GM23248 (cell line): ENCODE measurements at places on chromosomes 4 and X. TPM values are rescaled to one million over a fixed set of nuclear protein-coding genes. Genes with fewer than 3 reads are reported as not detected.

The DUSP21 gene
- not detected in 2 replicates for total RNA-seq

The KIT gene
- total RNA-seq: 0.51 and 6.7 TPM in 2 replicates

The HTR2C gene
- not detected in 2 replicates for total RNA-seq

GRCh38 chrX:10111364-10112148 lies 45.2 kb upstream of the CLCN4 start:
- peak; percentile 42 for DNase-seq

GRCh38 chrX:121642415-121642814 lies 595.0 kb downstream of the GLUD2 start:
- DNase-seq: peak; percentile 33

DNA sequence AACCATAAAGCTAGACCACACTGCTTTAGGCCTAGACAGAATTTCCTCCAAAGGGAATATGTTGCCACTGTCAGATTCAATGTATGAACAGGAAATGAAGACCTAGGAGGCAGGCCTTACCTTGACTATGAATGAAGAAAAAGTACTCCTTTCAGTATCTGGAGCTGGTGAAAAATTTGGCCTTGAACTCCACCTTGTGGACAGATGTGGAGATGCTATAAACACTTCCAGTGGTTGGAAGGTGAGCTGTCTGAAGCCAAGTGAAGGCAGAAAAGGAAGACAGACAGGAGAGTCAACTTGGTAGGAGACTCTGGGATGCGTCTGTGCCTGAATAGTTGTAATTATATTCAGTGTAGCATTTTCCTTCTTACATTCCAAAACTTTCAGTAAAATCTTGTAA lies 17.2 kb downstream of the SPIN3 start:
- DNase-seq: peak; percentile 51

The RRH gene
- total RNA-seq: 0.13 TPM in 1 of 2 replicates, not detected in the other

- no peak for DNase-seq
Observed at GRCh38 chr4:145453163-145453520, 28.5 kb upstream of the SMAD1 start.

DNA sequence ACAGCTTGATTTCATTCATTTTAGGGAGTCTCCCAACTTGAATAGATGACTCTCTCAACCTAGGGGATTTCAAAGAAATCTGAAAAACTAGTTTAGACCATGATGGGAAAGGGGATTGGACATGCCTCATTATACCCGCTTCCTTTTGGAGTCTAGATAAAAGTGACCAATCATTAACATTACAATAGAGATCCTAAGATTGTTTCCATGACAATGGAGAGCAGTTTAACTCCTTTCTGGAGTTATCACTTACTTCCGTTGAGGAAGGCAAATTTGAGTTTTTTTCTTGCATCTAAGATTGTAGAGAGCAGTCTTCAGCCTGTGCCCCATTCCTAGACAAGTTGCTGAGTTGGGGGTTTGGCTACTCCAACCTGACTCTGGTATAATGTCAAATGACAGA lies 11.4 kb upstream of the IL15 start:
- no peak for DNase-seq

GRCh38 chr4:22522706-22523501 lies 7.0 kb upstream of the ADGRA3 start:
- DNase-seq: no peak

The SPIN2A gene
- not detected in 2 replicates for total RNA-seq

DNA sequence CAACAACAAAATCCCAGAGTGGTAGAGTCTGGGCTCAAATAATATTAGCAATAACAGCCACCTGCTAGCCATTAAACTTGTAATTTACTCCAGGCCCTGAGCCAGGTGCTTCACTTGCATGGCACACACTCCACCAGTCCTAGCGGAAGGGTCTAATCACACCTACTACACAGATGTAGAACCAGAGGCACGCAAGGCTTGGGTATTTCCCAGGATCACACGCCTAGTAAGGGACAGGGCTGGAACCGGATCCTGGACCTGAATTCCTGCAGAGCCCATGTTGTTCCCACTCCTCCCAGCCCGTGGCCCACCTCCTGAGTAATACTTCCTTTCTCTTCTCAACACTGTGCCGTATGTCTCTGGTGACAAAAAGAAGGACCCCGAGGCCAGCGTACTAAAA lies 5.7 kb downstream of the MAGEA1 start:
- DNase-seq: no peak

The ATOH1 gene
- not detected in 2 replicates for total RNA-seq

GRCh38 chrX:150032742-150033141 lies 94.5 kb upstream of the EOLA2 start:
- DNase-seq: peak; percentile 87

- DNase-seq: no peak
Observed at GRCh38 chr4:61771056-61771455, 570.9 kb downstream of the ADGRL3 start.

DNA sequence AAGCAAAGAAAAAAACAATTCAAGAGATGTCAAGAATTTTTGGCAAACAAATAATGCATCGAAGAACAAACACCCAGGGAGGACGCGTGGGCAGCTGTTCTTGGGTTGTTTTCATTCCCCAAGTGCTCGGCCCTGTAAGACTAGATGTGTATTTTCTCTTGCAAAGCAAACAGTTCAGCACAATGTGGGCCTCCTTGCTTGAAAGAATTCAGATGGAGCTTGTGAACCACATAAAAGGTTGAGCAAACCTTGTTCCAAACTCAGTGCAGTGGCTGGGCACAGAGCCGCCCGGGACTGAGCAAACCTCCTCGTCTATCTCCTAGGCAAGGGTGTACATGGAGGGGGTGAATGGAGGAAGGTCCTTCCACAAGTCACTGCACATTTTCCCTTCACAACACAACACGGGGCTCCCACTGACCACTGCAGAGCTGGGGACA lies 82.4 kb downstream of the HTRA3 start:
- DNase-seq: peak; percentile 15

DNA sequence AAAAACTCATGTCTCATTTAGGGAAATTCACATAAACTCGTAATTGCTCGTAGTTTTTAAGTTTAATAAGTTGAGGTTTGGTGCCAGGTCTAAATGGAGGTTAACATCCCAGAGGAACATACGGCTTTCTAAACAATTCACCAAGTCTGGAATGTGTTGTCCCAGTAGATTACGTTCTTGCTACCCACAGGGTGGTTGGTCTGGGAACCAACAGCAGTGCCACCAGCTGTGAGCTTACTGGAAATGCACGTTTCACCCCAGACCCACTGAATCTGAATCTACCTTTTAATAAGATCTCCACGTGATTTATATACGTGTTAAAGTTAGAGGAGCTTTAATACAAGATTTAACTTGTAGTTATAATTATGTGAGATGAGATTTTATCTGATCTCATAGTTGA lies 134.3 kb downstream of the BMPR1B start:
- DNase-seq: no peak

- DNase-seq: no peak
Observed at GRCh38 chr4:138086611-138087041, 155.5 kb downstream of the SLC7A11 start.

- no peak for DNase-seq
Observed at GRCh38 chr4:170247596-170247995, 157.8 kb upstream of the AADAT start.

- no peak for DNase-seq
Observed at GRCh38 chr4:95833711-95834194, 6.1 kb upstream of the PDHA2 start.

- no peak for DNase-seq
Observed at GRCh38 chr4:163666332-163666873, 171.9 kb downstream of the TMA16 start.

GRCh38 chr4:16591272-16591826 lies 307.1 kb downstream of the LDB2 start:
- no peak for DNase-seq

GRCh38 chrX:44261286-44261685 lies 82.2 kb downstream of the EFHC2 start:
- DNase-seq: no peak

DNA sequence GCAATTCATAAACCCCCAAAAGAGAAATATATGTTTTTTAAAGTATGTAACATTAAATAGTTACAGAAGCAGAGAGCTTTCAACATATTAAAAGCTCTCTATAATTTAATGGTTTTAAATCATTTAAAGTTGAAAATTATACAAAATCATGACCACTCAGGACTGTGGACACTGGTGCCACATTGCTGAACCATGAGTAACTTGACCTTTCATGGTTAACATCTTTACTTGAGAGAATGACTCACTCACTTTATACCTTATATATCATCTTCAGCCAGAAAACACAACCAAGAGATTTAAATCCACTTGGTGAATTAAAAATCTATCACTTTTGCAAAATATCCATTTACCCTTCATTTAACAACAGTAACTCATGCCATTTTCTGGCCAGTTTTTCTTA lies 584.3 kb upstream of the SMIM31 start:
- DNase-seq: no peak

The GPR119 gene
- not detected in 2 replicates for total RNA-seq

The CNGA2 gene
- total RNA-seq: not detected in 2 replicates

The MAGEB3 gene
- total RNA-seq: not detected in 2 replicates

The NMU gene
- not detected in 2 replicates for total RNA-seq

GRCh38 chr4:36243355-36244256 lies 708 bp downstream of the ARAP2 start:
- peak; percentile 17 for DNase-seq

DNA sequence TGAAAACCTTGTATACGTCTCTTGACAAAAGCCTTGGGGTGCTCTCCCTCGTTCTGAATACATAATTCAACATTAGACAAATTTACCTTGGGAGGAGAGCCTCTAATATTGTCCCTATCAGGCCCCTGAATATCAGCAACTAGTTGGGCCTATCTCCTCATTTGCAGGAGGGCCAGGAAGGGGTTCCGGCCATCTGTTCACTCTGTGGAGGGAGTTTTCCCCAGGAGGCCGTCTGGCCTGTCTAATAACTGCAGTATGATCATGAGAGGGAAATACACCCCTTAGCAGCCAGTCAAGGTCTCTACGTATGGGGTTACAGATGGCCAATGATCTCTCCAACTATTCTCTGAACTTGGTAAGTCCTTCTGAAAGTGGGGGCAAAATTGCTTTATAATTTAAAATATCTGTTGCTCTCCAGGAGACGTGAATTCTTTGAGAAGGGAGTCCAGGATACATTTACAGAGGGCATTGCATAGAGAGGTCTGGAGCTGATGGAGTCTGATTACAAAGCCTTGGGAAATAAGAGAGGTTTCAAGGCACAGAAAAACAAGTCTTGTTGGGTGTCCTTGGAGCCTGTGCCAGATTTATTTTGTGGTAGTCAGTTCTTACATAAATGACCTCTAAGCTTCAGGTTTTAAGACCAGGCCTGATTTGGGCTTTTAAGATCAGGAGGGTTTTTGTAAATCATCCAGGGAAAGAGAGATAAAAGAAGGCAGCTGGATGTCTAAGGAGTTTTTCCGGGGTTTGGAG lies 48.2 kb upstream of the UXT start:
- peak; percentile 11 for DNase-seq

GRCh38 chrX:57044245-57044644 lies 48.9 kb upstream of the SPIN3 start:
- DNase-seq: no peak

DNA sequence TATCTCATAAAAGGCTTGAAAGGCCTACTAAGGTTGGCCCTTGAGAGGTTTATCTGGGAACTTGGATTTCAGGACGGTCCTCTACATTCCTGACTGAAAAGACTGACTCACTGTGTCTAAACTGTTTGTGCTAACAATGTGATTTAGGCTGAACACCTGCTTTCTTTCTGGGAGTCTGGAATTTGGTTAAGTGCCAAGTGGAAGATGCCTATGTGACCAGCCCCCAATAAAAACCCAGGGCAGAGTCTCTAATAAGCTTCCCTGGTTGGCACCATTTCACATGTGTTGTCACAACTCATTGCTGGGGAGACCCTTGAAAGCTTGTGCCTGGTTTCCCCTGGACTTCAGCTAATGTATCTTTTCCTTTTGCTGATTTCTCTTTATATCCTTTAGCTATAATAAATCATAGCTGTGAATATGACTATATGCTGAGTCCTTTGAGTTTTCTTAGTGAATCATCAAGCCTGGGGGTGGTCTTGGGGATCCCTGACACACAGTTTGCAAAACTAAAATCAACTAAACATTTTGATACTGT lies 55.1 kb downstream of the GPR82 start:
- peak; percentile 59 for DNase-seq

The SAGE1 gene
- not detected in 2 replicates for total RNA-seq

GRCh38 chr4:85603437-85604336 lies 128.7 kb downstream of the ARHGAP24 start:
- DNase-seq: peak; percentile 7

DNA sequence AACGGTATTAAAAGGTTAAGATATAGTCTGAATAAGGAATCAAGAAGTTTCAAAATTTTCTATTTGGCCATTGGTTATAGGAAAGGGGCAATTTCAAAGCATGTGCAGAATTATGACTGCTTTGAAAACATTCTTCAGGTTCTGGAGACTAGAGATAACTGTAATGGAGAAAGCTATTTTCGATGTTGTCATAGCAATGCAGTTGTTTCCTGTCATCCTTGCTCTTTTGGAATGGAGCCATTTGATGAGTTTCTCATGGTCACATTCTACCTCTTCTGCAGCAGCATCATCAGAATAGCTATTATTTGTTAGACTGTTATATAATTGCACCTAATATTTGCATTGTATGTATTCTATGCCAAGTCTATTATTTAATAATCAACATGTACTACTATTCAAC lies 368.2 kb upstream of the NR3C2 start:
- no peak for DNase-seq

The ARMCX4 gene
- 1.8 and 2.3 TPM in 2 replicates for total RNA-seq

DNA sequence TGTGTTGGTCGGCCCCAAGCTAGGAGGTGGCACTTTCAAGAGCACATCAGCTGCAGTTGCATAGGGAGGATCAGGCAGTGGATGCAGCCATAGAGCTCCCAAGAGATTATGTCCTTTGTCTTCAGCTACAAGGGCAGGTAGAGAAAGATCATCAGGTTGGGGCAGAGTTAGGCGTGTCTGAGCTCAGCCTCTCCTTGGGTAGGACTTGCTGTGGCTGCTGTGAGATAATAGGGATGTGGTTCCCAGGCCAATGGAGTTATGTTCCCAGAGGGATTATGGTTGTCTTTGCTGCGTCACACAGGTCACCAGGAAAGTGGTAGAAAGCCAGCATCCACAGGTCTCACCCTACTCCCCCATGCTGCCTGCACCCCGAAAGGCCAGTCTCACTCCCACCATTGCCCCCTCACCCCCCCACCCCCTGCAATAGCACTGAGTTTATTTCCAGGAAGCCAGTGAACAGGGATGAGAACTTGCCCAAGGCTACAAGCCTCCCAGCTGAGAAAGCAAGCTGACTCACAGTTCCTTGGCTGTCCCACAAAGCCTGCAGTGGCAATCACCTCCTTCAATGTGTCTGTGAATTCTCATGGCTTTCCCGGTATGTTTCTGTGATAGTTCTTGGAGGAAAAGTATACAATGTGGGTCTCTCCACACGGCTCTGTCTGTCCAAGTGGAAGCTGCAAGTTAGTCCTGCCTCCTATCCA lies 148.4 kb downstream of the STPG2 start:
- no peak for DNase-seq

GRCh38 chr4:156248917-156249316 lies 295.3 kb upstream of the CTSO start:
- DNase-seq: no peak
